ENCODE measurements at places on chromosomes 1 and 21. TPM values are rescaled to one million over a fixed set of nuclear protein-coding genes. Genes with fewer than 3 reads are reported as not detected.

The CRP gene
- not detected for polyA plus RNA-seq

The PGD gene
- polyA plus RNA-seq, result 216 TPM

The GPR25 gene
- polyA plus RNA-seq, result not detected

The PTGS2 gene
- polyA plus RNA-seq, result not detected

DNA sequence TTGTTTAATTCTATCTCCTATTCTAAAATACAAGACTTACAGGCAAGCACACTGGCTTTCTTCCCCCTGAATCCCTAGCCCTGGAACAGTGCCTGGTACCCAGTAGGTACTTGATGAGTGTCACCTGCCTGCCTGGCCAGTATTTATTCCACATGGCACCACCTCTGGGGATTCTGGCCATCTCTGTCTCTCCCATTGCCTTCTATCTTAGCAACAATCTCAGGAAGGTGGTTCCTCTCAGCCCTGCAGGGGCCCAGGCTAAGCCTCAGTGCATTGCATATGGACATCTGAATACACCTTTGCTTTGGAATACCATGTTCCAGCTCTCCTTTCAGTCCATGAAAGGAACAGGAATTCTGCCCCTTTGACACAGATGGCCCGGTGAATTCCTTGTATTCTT is 81.0 kb downstream of the HIVEP3 start:
- no peaks in the 10 kb centered on the region for H3K4me1 ChIP-seq
- no peaks in the 10 kb centered on the region for H3K36me3 ChIP-seq
- no peak overlapping the region for H3K27ac ChIP-seq
- no peak overlapping the region for H3K4me3 ChIP-seq
- no peaks in the 10 kb centered on the region for H3K27me3 ChIP-seq

DNA sequence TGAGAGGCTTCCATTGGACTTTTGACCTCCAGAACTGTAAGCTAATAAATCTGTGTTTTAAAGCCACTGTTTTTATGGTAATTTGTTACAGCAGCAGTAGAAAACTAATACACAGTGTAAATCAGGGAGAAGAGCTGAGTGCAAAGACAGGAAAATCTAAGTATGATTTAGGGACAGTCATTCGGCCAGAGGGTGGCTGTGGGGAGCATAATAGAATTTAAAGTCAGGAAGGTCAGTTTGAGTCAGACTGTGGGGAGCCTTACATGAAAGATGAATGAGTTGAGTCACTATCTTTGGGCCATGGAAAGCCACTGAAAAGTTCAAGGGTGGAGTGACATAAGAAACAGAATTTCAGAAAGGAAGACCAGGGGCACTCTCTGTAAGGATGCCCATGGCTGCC is 52.4 kb upstream of the SSX2IP start:
- no peaks in the 10 kb centered on the region for H3K4me1 ChIP-seq
- H3K4me3 ChIP-seq, result no peak overlapping the region
- no peaks in the 10 kb centered on the region for H3K27me3 ChIP-seq
- no peaks in the 10 kb centered on the region for H3K36me3 ChIP-seq

GRCh38 chr21:27320868-27321267 is 354.0 kb upstream of the ADAMTS5 start:
- no peak for DNase-seq
- H3K27ac ChIP-seq, result no peak overlapping the region
- H3K4me3 ChIP-seq, result no peak overlapping the region
- no peaks in the 10 kb centered on the region for H3K4me1 ChIP-seq
- no peaks in the 10 kb centered on the region for H3K36me3 ChIP-seq
- H3K27me3 ChIP-seq, result no peaks in the 10 kb centered on the region

- H3K27ac ChIP-seq, result no peak overlapping the region
- H3K27me3 ChIP-seq, result no peaks in the 10 kb centered on the region
- H3K36me3 ChIP-seq, result no peaks in the 10 kb centered on the region
- H3K4me3 ChIP-seq, result no peak overlapping the region
Observed at GRCh38 chr1:238690415-238690814, 696.0 kb upstream of the CHRM3 start.

DNA sequence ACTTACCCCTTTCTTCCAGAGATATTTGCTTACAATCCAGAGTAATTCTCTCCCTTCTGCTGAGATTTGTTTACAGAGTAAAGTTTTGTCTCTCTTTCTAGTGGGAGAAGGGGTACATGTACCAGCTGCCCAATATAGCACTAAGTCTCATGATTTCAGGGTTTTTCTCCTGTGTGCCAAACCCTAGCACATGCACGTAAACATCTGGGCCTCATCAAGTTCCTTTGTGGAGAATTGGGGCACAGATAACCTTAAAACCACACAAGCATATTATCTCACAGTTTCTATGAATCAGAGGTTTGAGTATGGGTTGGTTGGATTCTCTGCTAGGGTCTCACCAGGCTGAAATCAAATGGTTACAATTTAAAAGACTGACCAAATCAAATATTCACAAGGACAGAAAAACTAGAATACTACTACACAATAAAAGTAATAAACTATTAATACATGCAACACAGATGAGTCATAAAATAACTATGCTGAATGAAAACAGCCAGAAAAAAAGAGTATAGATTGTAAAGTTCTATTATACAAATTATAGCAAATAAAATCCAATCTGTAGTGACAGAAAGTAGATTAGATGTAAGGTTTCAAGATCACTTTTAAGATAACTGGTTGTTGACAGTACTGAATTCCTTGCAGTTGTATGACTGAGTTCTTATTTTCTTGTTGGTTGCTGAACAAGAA is 347.4 kb upstream of the PTBP2 start:
- H3K36me3 ChIP-seq, result no peaks in the 10 kb centered on the region
- H3K4me1 ChIP-seq, result no peaks in the 10 kb centered on the region
- DNase-seq, result no peak
- H3K4me3 ChIP-seq, result no peak overlapping the region
- no peaks in the 10 kb centered on the region for H3K27me3 ChIP-seq

DNA sequence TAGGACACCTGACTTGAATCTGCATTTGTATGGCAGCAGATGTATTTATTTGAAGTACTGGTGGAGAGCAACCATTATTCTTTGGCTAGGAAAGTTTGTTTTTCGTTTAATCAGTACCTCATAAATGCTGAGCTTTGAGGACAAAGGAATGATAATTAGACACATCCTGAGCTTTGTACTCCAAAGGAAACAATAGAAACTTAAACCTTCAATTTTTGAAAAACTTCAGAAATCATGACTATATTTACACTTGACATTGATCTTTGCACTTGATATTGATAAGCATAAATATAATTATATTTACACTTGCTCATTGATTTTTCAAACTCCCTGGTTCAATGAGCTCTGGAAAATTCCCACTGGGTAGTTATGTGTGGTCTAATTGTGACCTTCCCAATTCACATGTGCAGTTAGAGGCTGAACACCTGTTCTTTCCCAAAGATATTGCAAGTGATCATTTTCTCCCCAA is 10.7 kb downstream of the PATJ start:
- no peak overlapping the region for H3K27ac ChIP-seq
- no peaks in the 10 kb centered on the region for H3K36me3 ChIP-seq
- H3K4me3 ChIP-seq, result no peak overlapping the region
- no peaks in the 10 kb centered on the region for H3K27me3 ChIP-seq

- no peak overlapping the region for H3K4me3 ChIP-seq
- no peaks in the 10 kb centered on the region for H3K27me3 ChIP-seq
- H3K36me3 ChIP-seq, result no peaks in the 10 kb centered on the region
- no peak overlapping the region for H3K27ac ChIP-seq
- DNase-seq, result no peak
Observed at GRCh38 chr1:95216292-95216990, 17.6 kb upstream of the RWDD3 start.

GRCh38 chr1:221035662-221036153 is 156.5 kb downstream of the HLX start:
- H3K36me3 ChIP-seq, result no peaks in the 10 kb centered on the region
- H3K27ac ChIP-seq, result no peak overlapping the region
- H3K4me1 ChIP-seq, result no peaks in the 10 kb centered on the region
- DNase-seq, result no peak
- H3K27me3 ChIP-seq, result no peaks in the 10 kb centered on the region
- no peak overlapping the region for H3K4me3 ChIP-seq

DNA sequence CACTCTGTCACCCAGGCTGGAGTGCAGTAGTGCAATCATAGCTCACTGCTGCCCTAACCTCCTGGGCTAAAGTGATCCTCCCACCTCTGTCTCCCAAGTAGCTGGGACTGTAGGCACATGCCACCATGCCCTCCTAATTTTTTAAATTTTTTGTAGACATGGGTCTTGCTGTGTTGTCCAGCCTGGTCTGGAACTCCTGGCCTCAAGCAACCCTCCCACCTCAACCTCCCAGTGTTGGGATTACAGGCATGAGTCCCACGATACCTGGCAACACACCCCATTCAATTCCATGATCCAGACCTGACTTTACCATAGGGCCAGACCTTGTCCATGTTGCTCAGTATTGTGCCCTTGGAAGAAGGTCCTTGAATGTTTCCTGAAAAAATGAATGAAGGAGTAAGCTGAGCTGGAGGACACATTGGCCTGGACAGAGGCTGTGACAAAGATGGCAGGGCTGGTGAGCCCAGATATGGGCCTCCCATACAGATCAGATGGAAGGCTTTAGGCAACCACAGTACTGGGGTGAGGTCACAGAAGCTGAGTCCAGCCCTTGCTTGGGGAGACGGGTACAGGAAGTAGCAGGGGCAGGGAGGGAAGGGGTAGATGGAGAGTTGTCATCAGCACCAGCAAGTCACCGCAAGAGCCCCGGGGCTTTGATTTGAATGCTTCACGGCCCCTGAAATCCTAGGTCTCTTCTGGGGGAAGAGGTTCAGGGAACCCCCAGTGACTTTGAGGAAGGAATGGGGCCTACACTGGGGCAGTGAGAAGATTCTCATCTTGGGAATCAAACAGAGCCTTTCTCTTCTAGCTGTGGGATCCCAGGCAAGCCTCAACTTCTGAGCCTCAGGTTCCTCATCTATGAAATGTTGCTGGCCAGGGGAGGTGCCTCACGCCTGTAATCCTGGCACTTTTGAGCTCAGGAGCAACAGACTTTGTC is 40.1 kb upstream of the DMBX1 start:
- no peak overlapping the region for H3K27ac ChIP-seq
- no peaks in the 10 kb centered on the region for H3K36me3 ChIP-seq
- peaks cover 21% of the 10 kb centered on the region for H3K27me3 ChIP-seq
- H3K4me1 ChIP-seq, result no peaks in the 10 kb centered on the region
- no peak for DNase-seq

GRCh38 chr1:216034506-216034905 is 388.7 kb downstream of the USH2A start:
- H3K4me1 ChIP-seq, result no peaks in the 10 kb centered on the region
- H3K27me3 ChIP-seq, result no peaks in the 10 kb centered on the region
- H3K36me3 ChIP-seq, result no peaks in the 10 kb centered on the region
- DNase-seq, result no peak

Data from GM12878 (cell line).